Esophagus squamous epithelium (tissue), 5 donors: ENCODE measurements at places on chromosomes 6 and 20. TPM values are rescaled to one million over a fixed set of nuclear protein-coding genes. Genes with fewer than 3 reads are reported as not detected.

FAM184A gene
- total RNA-seq = 3.8 TPM

GOPC gene
- total RNA-seq = 22.9 TPM

FHL5 gene
- 12.2 TPM for total RNA-seq

GTSF1L gene
- total RNA-seq = not detected

RIMS1 gene
- total RNA-seq = 2.0 TPM

TRIM15 gene
- total RNA-seq = not detected

CENPQ gene
- 6.1 TPM for total RNA-seq

SUMO4 gene
- total RNA-seq = 3.2 TPM

PLA2G7 gene
- 0.19 TPM for total RNA-seq

OR2B6 gene
- not detected for total RNA-seq

IYD gene
- total RNA-seq = not detected

ATG5 gene
- total RNA-seq = 14.6 TPM

DUSP15 gene
- total RNA-seq = 0.38 TPM

TMEM200A gene
- 1.9 TPM for total RNA-seq

LCA5 gene
- 1.2 TPM for total RNA-seq

METTL24 gene
- 4.0 TPM for total RNA-seq

GRM4 gene
- not detected for total RNA-seq

ZC3H12D gene
- 0.79 TPM for total RNA-seq

LSM2 gene
- 27.1 TPM for total RNA-seq

GUCA1A gene
- total RNA-seq = not detected

SAPCD1 gene
- total RNA-seq = 1.2 TPM

ZBTB2 gene
- total RNA-seq = 5.2 TPM

C4B gene
- total RNA-seq = 7.2 TPM

SYTL3 gene
- 2.0 TPM for total RNA-seq

MAS1 gene
- total RNA-seq = not detected

C2 gene
- 15.2 TPM for total RNA-seq

RPN2 gene
- total RNA-seq = 104 TPM

SPATA25 gene
- 1.3 TPM for total RNA-seq

TCF19 gene
- 16.7 TPM for total RNA-seq

LIN28B gene
- not detected for total RNA-seq

PRSS16 gene
- 25.7 TPM for total RNA-seq

POLR3F gene
- total RNA-seq = 6.4 TPM

REV3L gene
- total RNA-seq = 47.1 TPM

MOXD1 gene
- 11.9 TPM for total RNA-seq

RUNX2 gene
- 2.2 TPM for total RNA-seq

SEMG1 gene
- total RNA-seq = not detected

RAD21L1 gene
- total RNA-seq = not detected

CCR6 gene
- total RNA-seq = 0.57 TPM

NOTCH4 gene
- 4.7 TPM for total RNA-seq
